Metanephros (tissue), 2 donors: ENCODE measurements at places on chromosomes 5 and 9. TPM values are rescaled to one million over a fixed set of nuclear protein-coding genes. Genes with fewer than 3 reads are reported as not detected.

The PCDHGA6 gene
- total RNA-seq = 10.3 TPM

The ACTL7B gene
- 0.06 TPM for total RNA-seq

The GPR151 gene
- not detected for total RNA-seq

The CDHR2 gene
- total RNA-seq = 10.1 TPM

The SPINK7 gene
- total RNA-seq = not detected

The CMBL gene
- 40.2 TPM for total RNA-seq

The HK3 gene
- 11.3 TPM for total RNA-seq

The SHOC1 gene
- total RNA-seq = 1.2 TPM

The STKLD1 gene
- total RNA-seq = 2.0 TPM

The PCDHGA9 gene
- total RNA-seq = 9.8 TPM

The KLHL9 gene
- 36.2 TPM for total RNA-seq

The SLC4A9 gene
- 21.8 TPM for total RNA-seq

The NEUROG1 gene
- not detected for total RNA-seq

The IFNK gene
- not detected for total RNA-seq

The NOXA1 gene
- total RNA-seq = 5.3 TPM

The CARD19 gene
- 38.4 TPM for total RNA-seq

The ABITRAM gene
- 10.0 TPM for total RNA-seq

The PDE6A gene
- 0.06 TPM for total RNA-seq

The CHSY3 gene
- total RNA-seq = 5.1 TPM

The SHC3 gene
- total RNA-seq = 5.8 TPM

The TSSK1B gene
- 0.70 TPM for total RNA-seq

The TOR4A gene
- total RNA-seq = 12.5 TPM

The ARID3C gene
- 0.12 TPM for total RNA-seq

The PKN3 gene
- 6.1 TPM for total RNA-seq

The SNCB gene
- total RNA-seq = 0.12 TPM

The GDA gene
- total RNA-seq = 0.88 TPM

The C5orf22 gene
- total RNA-seq = 34.5 TPM

The ANKRD18A gene
- total RNA-seq = 2.9 TPM

The OR2V2 gene
- total RNA-seq = not detected

The OR1J2 gene
- not detected for total RNA-seq

The TRIP13 gene
- total RNA-seq = 6.1 TPM

The FOXI1 gene
- 3.8 TPM for total RNA-seq

The ERCC6L2 gene
- 83.7 TPM for total RNA-seq

The SLC34A3 gene
- total RNA-seq = 3.0 TPM

The DCAF12 gene
- 55.1 TPM for total RNA-seq

The ARL14EPL gene
- not detected for total RNA-seq

The IFNA21 gene
- not detected for total RNA-seq

The NR2F1 gene
- total RNA-seq = 292 TPM

The MOB3B gene
- 13.3 TPM for total RNA-seq

The SLC6A19 gene
- 33.0 TPM for total RNA-seq

The SLC34A1 gene
- 166 TPM for total RNA-seq

The PAPPA gene
- 6.8 TPM for total RNA-seq

The CENPK gene
- total RNA-seq = 9.3 TPM

The SPAG8 gene
- total RNA-seq = 2.6 TPM

The TENT4A gene
- total RNA-seq = 31.0 TPM

The EDIL3 gene
- 28.2 TPM for total RNA-seq
